T-cell (primary cell): ENCODE measurements at places on chromosomes 5 and 9. TPM values are rescaled to one million over a fixed set of nuclear protein-coding genes. Genes with fewer than 3 reads are reported as not detected.

DNA sequence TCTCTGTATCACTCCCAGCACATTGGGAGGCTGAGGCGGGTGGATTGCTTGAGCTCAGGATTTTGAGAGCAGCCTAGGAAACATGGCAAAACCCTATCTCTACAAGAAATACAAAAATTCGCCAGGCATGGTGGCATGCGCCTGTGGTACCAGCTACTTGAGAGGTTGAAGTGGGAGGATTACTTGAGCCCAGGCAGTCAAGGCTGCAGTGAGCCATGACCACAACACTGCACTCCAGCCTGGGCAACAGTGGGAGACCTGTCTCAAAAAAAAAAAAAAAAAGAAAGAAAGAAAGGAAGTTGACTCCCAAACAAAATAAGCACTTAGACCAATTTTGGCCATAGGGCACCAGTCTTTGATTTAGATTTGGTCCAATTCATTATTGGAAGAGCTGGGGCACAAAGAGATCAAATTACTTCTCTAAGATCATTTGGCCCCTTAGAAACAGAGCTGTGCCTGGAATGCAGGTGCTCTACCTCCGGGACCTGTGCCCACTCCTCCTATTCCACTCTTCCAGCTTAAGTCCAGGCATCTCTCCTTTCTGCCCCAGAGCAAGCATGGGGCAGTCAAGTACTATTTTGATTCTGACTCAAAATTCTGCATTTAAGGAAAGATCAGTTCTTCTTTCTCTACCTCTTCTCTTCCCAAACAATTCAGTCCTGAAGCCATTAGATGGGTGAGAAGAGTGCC is 59.0 kb downstream of the ALDH7A1 start:
- H3K36me3 ChIP-seq: no peaks in the 10 kb centered on the region
- no peak overlapping the region for H3K4me3 ChIP-seq
- DNase-seq: no peak
- no peak overlapping the region for H3K27ac ChIP-seq
- no peaks in the 10 kb centered on the region for H3K27me3 ChIP-seq
- no peaks in the 10 kb centered on the region for H3K4me1 ChIP-seq

GRCh38 chr9:82331079-82331478 is 342.5 kb downstream of the SPATA31D1 start:
- H3K27ac ChIP-seq: no peak overlapping the region
- H3K36me3 ChIP-seq: no peaks in the 10 kb centered on the region
- H3K4me3 ChIP-seq: no peak overlapping the region
- no peaks in the 10 kb centered on the region for H3K27me3 ChIP-seq
- no peak for DNase-seq
- H3K4me1 ChIP-seq: no peaks in the 10 kb centered on the region

DNA sequence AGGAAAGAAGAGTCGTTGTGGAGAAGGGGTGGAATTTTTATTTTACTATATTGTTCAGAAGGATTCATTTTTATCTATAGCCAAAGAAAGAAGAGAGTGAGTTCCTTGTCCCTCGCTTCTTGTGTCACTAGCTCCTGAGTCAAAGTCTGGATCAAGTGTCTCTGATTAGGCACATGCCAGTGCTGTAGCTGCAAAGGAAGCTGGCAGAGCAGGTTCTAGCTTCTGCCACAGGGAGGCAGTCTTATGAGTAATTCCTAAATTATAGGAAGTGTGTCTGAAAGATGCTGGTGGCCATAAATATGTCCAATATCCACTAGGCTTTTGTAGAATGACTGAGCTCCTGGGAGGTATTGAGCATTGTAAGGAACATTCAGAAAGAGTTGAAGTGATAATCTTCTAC is 84.7 kb downstream of the DOCK2 start:
- H3K27ac ChIP-seq: no peak overlapping the region
- H3K4me3 ChIP-seq: no peak overlapping the region
- no peaks in the 10 kb centered on the region for H3K27me3 ChIP-seq

IL5 gene
- total RNA-seq: 1.2 TPM

DNA sequence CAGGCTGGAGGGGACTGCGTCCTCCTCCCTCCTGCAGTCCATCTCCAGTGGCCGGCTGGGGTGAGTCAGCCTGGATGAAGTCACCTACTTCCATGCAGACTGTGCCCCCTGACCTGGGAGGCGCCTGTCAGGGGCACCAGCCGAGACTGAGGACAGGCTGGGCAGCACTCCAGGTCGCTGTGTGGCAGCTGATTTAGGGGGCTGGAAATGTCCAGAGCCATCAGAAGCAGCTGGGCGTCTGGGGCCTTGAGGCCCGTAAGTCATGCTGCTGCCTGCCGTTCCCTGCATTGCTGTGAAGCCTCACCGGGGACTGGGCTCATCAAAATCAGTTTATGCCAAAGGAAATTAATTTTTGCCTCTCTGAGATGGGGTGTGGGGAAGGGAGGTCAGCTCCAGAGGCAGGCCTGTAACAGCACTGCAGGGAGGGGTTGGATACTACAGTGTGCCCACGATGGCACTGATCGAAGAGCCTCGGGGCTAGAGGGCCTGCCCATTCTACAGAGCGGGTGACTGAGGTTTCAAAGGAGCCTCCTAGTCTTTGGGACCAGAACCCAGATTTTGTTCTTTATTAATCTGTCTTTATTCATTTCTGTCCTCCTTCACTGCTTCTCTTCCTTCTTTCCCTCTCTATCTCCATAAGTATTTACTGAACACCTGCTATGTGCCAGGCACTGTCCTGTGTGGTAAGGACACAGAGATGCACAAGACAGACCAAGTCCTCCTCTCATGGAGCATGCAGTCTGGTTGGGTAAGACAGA is 70.4 kb upstream of the PSD2 start:
- no peaks in the 10 kb centered on the region for H3K27me3 ChIP-seq
- no peaks in the 10 kb centered on the region for H3K36me3 ChIP-seq
- H3K27ac ChIP-seq: no peak overlapping the region
- no peak for DNase-seq
- no peak overlapping the region for H3K4me3 ChIP-seq

GRCh38 chr5:9519537-9519936 is 26.3 kb downstream of the SEMA5A start:
- no peak overlapping the region for H3K27ac ChIP-seq
- H3K4me3 ChIP-seq: no peak overlapping the region
- no peaks in the 10 kb centered on the region for H3K27me3 ChIP-seq
- no peaks in the 10 kb centered on the region for H3K36me3 ChIP-seq
- no peaks in the 10 kb centered on the region for H3K4me1 ChIP-seq

SELENOP gene
- total RNA-seq: 0.68 TPM

OR13F1 gene
- not detected for total RNA-seq

- no peaks in the 10 kb centered on the region for H3K4me1 ChIP-seq
- no peak overlapping the region for H3K4me3 ChIP-seq
- H3K27me3 ChIP-seq: no peaks in the 10 kb centered on the region
- no peak overlapping the region for H3K27ac ChIP-seq
- DNase-seq: no peak
- H3K36me3 ChIP-seq: no peaks in the 10 kb centered on the region
Observed at GRCh38 chr9:117470902-117471301, 56.0 kb upstream of the ASTN2 start.

- H3K4me1 ChIP-seq: no peaks in the 10 kb centered on the region
- no peaks in the 10 kb centered on the region for H3K27me3 ChIP-seq
- DNase-seq: no peak
- H3K4me3 ChIP-seq: no peak overlapping the region
- H3K36me3 ChIP-seq: no peaks in the 10 kb centered on the region
Observed at GRCh38 chr5:79829260-79829659, 139.6 kb downstream of the CMYA5 start.

- H3K27me3 ChIP-seq: peaks cover 57% of the 10 kb centered on the region
- DNase-seq: no peak
- H3K36me3 ChIP-seq: no peaks in the 10 kb centered on the region
- peaks cover 2% of the 10 kb centered on the region for H3K4me1 ChIP-seq
- no peak overlapping the region for H3K27ac ChIP-seq
Observed at GRCh38 chr9:124776618-124776953, 347 bp upstream of the OLFML2A start.

GRCh38 chr5:3843706-3844105 is 248.1 kb downstream of the IRX1 start:
- no peaks in the 10 kb centered on the region for H3K27me3 ChIP-seq
- no peak for DNase-seq
- no peaks in the 10 kb centered on the region for H3K4me1 ChIP-seq
- no peak overlapping the region for H3K4me3 ChIP-seq
- H3K36me3 ChIP-seq: no peaks in the 10 kb centered on the region

DNA sequence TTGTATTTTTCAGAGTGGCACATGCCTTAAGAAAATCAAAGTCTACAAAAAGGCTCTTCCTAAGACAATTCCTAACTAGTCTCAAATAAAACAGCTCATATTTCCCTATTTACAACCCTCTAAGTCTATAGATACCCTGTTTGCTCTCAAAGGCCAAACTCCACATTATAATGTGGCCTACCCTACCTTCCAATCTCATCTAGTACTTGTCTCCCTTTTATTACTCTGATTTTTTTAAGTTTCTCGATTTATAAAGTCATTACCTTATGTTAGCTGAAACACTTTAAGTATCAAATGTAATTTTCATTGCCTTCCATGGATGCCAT is 19.4 kb downstream of the KIAA1191 start:
- no peak overlapping the region for H3K27ac ChIP-seq
- no peaks in the 10 kb centered on the region for H3K4me1 ChIP-seq
- H3K27me3 ChIP-seq: no peaks in the 10 kb centered on the region
- no peak for DNase-seq

- H3K4me3 ChIP-seq: no peak overlapping the region
- no peak overlapping the region for H3K27ac ChIP-seq
- no peaks in the 10 kb centered on the region for H3K27me3 ChIP-seq
- H3K36me3 ChIP-seq: no peaks in the 10 kb centered on the region
- no peak for DNase-seq
Observed at GRCh38 chr5:355958-356357, 34.4 kb downstream of the AHRR start.

DRD1 gene
- not detected for total RNA-seq

GRCh38 chr9:80932181-80932580 is 757.2 kb downstream of the TLE1 start:
- H3K4me1 ChIP-seq: no peaks in the 10 kb centered on the region
- H3K27me3 ChIP-seq: no peaks in the 10 kb centered on the region
- no peak overlapping the region for H3K27ac ChIP-seq
- DNase-seq: no peak
- no peaks in the 10 kb centered on the region for H3K36me3 ChIP-seq

DNA sequence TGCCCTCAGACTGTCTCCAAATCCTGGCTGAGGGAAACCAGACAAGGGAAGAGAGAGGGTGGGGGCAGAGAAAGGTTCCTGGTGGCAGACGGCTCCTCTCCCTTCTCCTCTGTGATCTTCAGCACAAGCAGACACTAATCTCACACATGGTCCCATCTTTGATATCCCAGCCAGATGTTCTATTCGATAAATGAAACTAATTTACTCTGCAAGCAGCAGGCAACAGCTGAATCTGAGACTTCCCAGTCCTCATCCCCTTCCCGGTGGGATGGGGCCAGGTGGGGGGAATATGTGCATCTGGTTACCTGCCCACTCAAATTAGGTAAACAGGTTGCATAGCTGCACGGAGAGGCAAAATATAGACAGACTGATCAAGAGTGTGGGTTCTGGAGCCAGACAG is 208.9 kb upstream of the PANK3 start:
- H3K4me1 ChIP-seq: no peaks in the 10 kb centered on the region
- no peaks in the 10 kb centered on the region for H3K36me3 ChIP-seq
- no peak for DNase-seq
- no peak overlapping the region for H3K4me3 ChIP-seq
- peaks cover 4% of the 10 kb centered on the region for H3K27me3 ChIP-seq

GRCh38 chr9:129225815-129226214 is 47.8 kb upstream of the IER5L start:
- peaks cover 2% of the 10 kb centered on the region for H3K27me3 ChIP-seq
- peaks cover 7% of the 10 kb centered on the region for H3K4me1 ChIP-seq
- H3K4me3 ChIP-seq: no peak overlapping the region

- H3K27me3 ChIP-seq: no peaks in the 10 kb centered on the region
- H3K4me3 ChIP-seq: no peak overlapping the region
Observed at GRCh38 chr5:9654886-9655285, 24.7 kb upstream of the TAS2R1 start.

IFNB1 gene
- not detected for total RNA-seq

- H3K27ac ChIP-seq: no peak overlapping the region
- H3K36me3 ChIP-seq: no peaks in the 10 kb centered on the region
- no peak for DNase-seq
- H3K4me1 ChIP-seq: no peaks in the 10 kb centered on the region
- H3K4me3 ChIP-seq: no peak overlapping the region
- H3K27me3 ChIP-seq: no peaks in the 10 kb centered on the region
Observed at GRCh38 chr5:103394676-103395075, 136.1 kb downstream of the MACIR start.

DNA sequence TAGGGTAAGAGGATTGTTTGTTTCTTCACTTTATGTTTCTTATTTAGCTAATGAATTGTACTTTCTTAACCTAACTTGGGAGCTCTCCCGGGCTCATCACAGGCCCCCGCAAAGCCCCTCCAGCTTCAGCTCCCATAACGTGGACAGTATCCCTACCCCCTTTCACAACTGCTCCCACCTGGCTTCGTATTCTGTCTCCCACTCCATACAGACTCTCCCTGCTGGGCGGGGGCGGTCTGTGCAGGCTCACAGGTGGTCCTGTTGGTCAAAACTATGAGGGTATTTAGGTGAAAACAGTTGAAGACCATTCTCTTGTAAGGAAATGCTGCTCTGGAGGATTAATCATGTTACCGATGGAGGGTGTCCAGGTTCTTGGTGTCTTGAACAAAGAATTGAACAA is 805.3 kb downstream of the SEMA5A start:
- no peaks in the 10 kb centered on the region for H3K36me3 ChIP-seq
- no peak for DNase-seq

DNA sequence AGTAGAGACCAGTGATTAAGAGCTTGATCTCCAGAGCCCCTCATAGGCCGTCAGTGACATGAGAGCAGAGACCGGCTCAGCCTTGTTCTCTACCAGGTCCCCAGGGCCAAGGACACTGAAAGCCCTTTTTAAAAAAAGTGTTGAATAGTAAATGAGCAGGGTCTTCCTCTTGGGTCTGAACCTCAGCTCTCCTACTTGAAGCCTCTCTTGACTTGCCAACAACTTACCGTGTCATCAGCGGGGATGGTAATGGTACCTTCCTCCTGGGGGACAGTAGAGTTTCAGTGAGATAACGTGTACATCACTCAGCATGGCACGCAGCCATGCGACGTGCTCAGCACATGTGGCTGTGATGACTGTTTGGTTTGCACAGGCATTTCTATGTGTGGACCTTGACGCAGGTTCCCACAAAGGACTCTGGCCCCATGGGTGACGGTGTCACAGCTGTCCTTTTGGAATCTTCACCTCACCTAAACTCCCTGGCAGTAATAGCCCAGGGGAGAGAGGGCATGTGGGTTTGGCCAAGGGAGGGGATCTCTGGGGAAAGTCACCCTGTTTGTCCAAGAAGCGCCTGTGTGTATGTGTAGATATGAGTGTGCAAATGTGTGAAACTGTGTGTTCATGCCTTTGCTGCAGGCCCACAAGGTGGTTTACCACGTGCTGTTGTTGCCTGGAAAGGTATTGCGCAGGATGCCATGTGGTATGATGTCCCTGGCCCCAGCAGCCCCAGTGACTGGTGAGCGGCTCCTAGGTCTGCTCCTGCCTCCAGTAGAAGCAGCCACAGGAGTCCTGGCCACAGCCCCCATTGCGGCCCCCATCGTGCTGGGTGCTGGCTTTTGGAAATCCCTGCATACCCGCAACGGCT is 18.7 kb downstream of the ERGIC1 start:
- no peak overlapping the region for H3K4me3 ChIP-seq
- peak overlapping the region; percentile 11 for H3K27ac ChIP-seq
- H3K36me3 ChIP-seq: no peaks in the 10 kb centered on the region
- peaks cover 54% of the 10 kb centered on the region for H3K4me1 ChIP-seq
- DNase-seq: no peak
- H3K27me3 ChIP-seq: no peaks in the 10 kb centered on the region
